Panc1 (cell line): ENCODE measurements at places on chromosomes 3 and 15.
A peak's percentile ranks its signal among the peaks of the same experiment; 100 is the strongest.

- no peak overlapping the region for H3K27ac ChIP-seq
- H3K4me3 ChIP-seq: no peak overlapping the region
- no peaks in the 10 kb centered on the region for H3K36me3 ChIP-seq
- DNase-seq: no peak
- H3K4me1 ChIP-seq: no peaks in the 10 kb centered on the region
Observed at GRCh38 chr3:20905210-20905805, 719.3 kb upstream of the SGO1 start.

- no peak overlapping the region for H3K27ac ChIP-seq
- no peak overlapping the region for H3K4me3 ChIP-seq
- no peaks in the 10 kb centered on the region for H3K27me3 ChIP-seq
- H3K4me1 ChIP-seq: no peaks in the 10 kb centered on the region
- H3K36me3 ChIP-seq: no peaks in the 10 kb centered on the region
Observed at GRCh38 chr15:55277715-55278114, 11.9 kb downstream of the RAB27A start.

DNA sequence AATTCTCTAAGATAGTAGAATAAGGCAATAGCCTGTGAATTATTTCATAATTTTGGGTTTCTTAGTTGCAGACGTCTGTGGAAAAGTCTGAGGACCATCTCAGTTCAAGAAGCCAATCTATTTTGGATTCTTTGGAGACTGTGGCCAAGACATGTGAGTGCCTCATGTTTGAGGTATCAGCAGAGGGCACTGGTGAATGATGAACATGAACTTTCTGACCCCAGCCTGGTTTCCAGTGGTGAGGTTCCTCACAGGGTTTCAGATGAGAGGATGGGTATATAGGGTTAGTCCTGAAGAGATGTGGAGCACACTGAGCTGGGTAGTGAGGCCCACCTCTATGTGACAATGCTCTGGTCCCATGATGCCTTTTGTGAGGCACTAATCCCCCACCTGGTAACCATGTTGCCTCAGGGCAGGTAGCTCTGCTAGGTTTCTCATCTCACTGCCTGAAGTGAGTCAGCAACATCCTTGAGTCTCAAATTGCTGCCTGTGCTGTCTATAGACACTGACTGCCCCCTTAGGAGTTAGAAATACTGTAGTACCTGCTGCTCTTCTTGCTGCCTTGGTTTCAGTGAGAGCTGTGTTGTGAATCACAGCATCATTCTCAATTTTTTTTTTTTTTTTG is 32.3 kb downstream of the C3orf62 start:
- H3K4me3 ChIP-seq: no peak overlapping the region
- no peaks in the 10 kb centered on the region for H3K36me3 ChIP-seq
- no peaks in the 10 kb centered on the region for H3K4me1 ChIP-seq
- H3K27me3 ChIP-seq: no peaks in the 10 kb centered on the region

GRCh38 chr15:59306520-59307164 is 66.0 kb downstream of the MYO1E start:
- no peak overlapping the region for H3K4me3 ChIP-seq
- peak overlapping the region; percentile 32 for H3K27ac ChIP-seq
- H3K4me1 ChIP-seq: peaks cover 53% of the 10 kb centered on the region
- H3K27me3 ChIP-seq: no peaks in the 10 kb centered on the region
- H3K36me3 ChIP-seq: no peaks in the 10 kb centered on the region

DNA sequence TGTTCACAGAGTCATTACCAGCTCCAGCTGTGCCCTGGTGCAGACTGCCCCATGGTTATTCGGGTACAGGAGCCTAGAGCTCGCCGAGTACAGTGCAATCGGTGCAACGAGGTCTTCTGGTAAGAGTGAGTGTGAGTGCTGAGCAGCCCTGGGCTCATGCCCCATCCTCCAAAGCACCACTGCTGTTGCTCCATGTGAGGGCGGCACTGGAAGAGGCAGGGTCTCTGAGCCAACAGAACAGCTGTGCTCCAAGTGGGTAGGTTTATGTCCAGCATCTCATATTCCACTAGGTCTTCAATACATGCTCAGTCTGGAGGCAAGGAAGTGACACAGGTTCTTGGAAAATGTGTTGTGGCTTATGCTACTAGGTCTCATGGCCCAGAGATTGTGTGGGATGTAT is 19.5 kb upstream of the P4HTM start:
- no peak overlapping the region for H3K27ac ChIP-seq
- peaks cover 10% of the 10 kb centered on the region; the same call in 1 of the 2 replicates for H3K36me3 ChIP-seq
- H3K27me3 ChIP-seq: no peaks in the 10 kb centered on the region

- no peaks in the 10 kb centered on the region for H3K27me3 ChIP-seq
- no peak for DNase-seq
- peaks cover 5% of the 10 kb centered on the region; the same call in 1 of the 2 replicates for H3K4me1 ChIP-seq
- H3K36me3 ChIP-seq: no peaks in the 10 kb centered on the region
Observed at GRCh38 chr3:100033903-100034471, 80.3 kb downstream of the FILIP1L start.

GRCh38 chr3:194537732-194538247 is 51.0 kb upstream of the ATP13A3 start:
- peak; percentile 43 for DNase-seq
- no peaks in the 10 kb centered on the region for H3K27me3 ChIP-seq
- H3K4me1 ChIP-seq: peaks cover 18% of the 10 kb centered on the region
- no peak overlapping the region for H3K4me3 ChIP-seq
- H3K27ac ChIP-seq: peak overlapping the region; percentile 66
- no peaks in the 10 kb centered on the region for H3K36me3 ChIP-seq

DNA sequence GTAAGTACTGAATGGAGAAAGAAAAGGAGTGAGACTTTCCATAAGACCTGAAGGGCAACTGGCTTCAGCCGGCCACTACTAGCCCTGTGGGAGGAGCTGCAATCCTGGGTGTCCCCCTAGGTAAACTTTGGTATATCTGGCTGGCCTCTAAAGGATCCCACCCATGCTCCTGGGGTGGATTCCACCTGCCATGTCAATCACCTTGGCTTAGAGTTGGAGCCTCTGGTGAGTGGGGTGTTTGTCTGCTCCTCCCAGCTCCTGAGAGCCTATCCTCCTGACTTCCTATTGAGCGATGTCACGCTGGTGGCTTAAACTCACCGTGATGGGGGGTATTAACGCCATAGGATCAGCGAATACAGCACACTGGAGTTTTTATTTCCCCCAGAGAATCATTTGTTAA is 2.6 kb downstream of the SPTBN5 start:
- peaks cover 10% of the 10 kb centered on the region for H3K4me1 ChIP-seq
- DNase-seq: no peak
- no peak overlapping the region for H3K27ac ChIP-seq

DNA sequence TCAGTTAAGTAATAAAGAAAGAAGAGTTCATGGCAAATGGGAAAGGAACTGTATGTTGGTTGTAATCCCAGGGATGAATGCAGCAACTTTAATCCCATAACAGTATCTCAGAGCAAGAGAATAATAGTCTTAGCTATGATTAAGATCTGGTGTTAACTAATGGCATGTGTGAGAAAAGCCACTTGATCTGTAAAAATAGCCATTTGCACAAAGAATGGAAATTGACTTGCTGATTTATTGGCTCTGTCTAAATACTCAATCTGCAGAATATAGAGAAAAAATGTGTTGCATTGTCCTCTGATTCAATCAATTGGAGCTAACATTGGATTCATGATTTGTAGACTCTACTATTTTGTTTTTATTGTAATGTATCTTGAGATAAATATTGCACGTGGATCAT is 987.0 kb downstream of the NSUN3 start:
- no peaks in the 10 kb centered on the region for H3K4me1 ChIP-seq
- H3K4me3 ChIP-seq: no peak overlapping the region
- DNase-seq: no peak
- H3K36me3 ChIP-seq: no peaks in the 10 kb centered on the region

DNA sequence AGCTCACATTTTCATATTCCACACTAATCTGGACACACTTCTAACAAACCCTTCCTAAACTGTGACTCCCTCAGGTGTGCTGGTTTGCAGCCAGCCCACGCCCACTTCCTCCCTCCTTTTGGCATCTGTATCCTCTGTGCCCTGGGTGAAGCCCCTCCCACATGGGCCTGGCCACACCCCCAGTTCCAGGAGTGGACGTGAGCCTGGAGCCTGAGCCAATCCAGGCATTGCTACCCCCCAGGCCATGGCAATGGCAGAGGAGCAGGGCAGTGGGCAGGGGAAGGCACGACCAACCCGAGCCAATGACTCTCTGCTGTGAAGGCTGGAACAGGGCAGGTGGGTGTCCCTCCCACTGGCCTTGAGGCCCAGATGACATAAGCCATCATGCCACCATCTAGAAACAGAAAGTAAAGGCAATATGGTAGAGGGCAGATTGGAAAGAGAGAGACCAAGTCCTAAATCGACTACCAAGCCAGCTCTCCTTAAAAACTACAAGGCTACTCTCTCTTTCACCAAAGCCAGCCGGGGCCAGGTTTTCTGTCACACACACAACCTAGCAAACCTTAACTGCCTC is 18.6 kb downstream of the FAM174B start:
- H3K27me3 ChIP-seq: no peaks in the 10 kb centered on the region
- H3K4me3 ChIP-seq: peak overlapping the region; percentile 21; the same call in 1 of the 2 replicates
- no peak for DNase-seq
- peaks cover 53% of the 10 kb centered on the region for H3K4me1 ChIP-seq
- no peaks in the 10 kb centered on the region for H3K36me3 ChIP-seq

DNA sequence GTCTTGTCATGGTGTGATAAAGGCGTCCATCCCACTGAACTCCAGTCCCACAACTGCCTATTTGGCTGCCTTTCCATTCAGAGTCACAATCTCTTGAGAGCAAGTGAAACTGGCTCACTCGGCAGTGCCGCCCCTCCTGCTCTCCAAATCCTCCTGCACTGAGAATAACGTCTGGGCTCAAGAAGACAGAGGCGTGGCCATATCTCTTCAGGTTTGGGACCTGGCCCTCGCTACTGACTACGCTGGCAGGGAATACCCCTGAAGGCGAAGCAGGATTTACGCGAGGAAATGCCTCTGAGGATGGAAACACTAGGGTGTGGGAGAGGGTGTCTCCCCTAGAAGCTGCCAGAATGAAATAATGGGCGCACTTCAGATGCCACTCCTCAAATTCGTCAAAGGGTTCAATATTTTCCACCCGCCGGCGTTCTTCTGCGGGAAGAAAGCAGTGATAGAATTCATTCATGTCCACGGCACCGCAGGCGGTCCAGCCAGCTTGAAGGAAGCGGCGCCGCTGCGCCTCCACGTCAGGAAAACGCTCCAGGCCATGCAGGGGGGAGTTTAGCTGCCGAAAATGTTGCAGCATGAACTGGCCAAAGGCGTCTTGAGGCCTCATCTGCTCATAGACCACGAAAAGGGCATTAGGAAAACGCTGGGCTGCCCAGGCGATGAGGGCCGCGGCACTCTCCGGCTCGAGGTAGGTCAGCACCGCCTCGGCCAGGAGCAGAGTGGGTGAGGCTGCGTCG is 985 bp downstream of the LCMT2 start:
- H3K27ac ChIP-seq: peak overlapping the region; percentile 98
- H3K4me1 ChIP-seq: peaks cover 17% of the 10 kb centered on the region
- H3K4me3 ChIP-seq: peak overlapping the region; percentile 79
- H3K27me3 ChIP-seq: no peaks in the 10 kb centered on the region
- no peak for DNase-seq

DNA sequence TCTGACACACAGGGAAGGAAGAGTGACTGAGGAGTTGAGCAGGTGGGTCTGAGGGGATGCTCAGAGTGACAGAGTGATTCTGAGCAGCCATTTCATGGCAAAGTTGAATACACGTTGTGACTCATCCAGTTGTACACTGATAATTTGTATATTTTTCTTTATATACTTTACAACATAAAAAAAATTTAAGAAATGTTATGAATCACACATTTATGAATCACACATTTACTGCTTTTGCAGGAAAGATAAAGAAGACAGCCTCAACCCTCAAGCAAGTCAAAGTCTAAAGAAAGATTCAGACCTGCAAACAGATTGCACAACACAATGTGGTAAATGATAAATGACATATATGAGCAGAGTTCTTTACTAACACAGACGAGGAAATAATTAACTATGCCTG is 21.0 kb upstream of the CHMP2B start:
- H3K27me3 ChIP-seq: no peaks in the 10 kb centered on the region
- no peaks in the 10 kb centered on the region for H3K4me1 ChIP-seq
- no peak overlapping the region for H3K4me3 ChIP-seq
- H3K36me3 ChIP-seq: no peaks in the 10 kb centered on the region
- no peak overlapping the region for H3K27ac ChIP-seq

GRCh38 chr3:127074900-127075360 is 92.0 kb downstream of the PLXNA1 start:
- no peak for DNase-seq
- H3K4me3 ChIP-seq: no peak overlapping the region
- H3K36me3 ChIP-seq: no peaks in the 10 kb centered on the region
- no peaks in the 10 kb centered on the region for H3K27me3 ChIP-seq
- H3K4me1 ChIP-seq: peaks cover 4% of the 10 kb centered on the region
